ENCODE measurements at places on chromosomes 6 and 20.

- no peak for DNase-seq
Observed at GRCh38 chr6:41777551-41778285, 2.0 kb downstream of the FRS3 start.

- no peak for DNase-seq
Observed at GRCh38 chr6:28811873-28812272, 111.9 kb downstream of the TRIM27 start.

- DNase-seq: no peak
Observed at GRCh38 chr6:136087986-136088385, 162.1 kb downstream of the MTFR2 start.

- DNase-seq: no peak
Observed at GRCh38 chr20:50969435-50969834, 10.8 kb downstream of the MOCS3 start.

DNA sequence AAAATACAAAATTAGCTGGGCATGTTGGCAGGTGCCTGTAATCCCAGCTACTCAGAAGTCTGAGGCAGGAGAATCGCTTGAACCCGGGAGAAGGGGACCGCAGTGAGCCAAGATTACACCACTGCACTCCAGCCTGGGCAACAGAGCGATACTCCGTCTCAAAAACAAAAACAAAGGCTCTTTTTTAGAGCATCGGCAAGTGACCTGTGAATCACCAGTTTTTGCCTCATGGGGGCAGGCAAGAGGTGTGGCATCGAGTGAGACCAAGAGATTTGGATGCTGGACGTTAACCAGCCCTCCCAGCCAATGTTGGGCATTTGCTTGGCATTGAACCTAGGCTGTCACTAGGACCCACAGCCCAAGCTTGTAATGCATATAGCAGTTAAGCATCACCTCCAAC lies 14.6 kb upstream of the CDK5RAP1 start:
- DNase-seq: no peak

Measured in activated T-cell treated with anti-CD3 and anti-CD28 coated beads for 48 hours (primary cell).